HT1080 (cell line): ENCODE measurements at places on chromosomes 12 and 14. TPM values are rescaled to one million over a fixed set of nuclear protein-coding genes. Genes with fewer than 3 reads are reported as not detected.

Gene KRT77
- total RNA-seq = not detected in 2 replicates

Gene LMNTD1
- total RNA-seq = not detected in 2 replicates

Gene MAP1LC3B2
- total RNA-seq = 0.53 TPM in 1 of 2 replicates, not detected in the other

GRCh38 chr14:68942296-68943035 lies 36.6 kb downstream of the ACTN1 start:
- DNase-seq = no peak

DNA sequence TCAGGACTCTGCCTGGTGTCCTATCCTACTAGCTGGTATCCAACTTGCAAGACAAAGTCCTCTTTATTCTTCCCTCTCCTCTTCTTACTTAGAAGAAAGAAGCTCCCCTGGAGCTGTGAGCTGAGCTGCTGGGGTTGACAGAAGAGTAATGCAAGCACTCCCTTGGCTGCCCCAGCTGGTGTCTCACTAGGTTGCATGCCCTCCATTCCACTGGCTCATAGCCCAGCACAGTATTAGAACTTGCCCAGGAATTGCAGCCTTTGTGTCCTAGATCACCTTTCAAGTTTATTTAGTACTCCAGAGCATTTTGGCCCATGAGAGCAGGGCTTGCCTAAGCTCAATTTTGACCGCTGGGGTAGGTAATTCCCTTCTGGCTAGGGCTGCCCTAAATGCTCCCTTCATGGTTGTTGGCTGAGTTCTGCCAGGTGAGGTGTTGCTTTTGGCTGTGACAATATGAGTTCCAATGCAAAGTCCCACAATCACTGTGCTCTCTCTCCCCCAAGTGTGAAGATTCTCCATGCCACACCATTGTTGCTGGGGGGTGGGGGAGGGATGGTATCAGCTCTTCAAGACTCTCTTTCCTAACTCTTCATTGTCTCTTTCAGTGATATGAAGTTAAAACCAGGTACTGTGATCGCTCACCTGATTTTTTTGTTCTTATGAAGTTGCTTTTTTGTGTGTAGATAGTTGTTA lies 317.4 kb upstream of the DDHD1 start:
- DNase-seq = no peak

DNA sequence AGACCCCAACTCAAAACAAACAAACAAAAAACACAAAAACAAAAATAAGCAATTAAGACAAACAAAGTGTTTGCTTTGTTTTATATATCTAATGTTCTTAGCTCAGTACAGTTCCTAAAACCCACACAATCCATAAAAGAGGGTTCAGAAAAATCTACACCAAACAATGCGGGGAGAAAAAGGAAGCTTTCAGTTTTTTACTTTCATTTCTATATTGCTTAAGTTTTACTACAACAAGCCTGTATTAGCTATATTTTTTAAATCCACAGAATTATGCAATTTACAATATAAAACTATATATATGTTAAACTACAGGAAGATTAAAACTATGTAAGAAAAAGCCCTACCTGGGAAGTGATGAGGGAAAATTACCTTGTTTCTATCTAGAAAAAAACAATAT lies 41.4 kb downstream of the CLIP1 start:
- no peak for DNase-seq

DNA sequence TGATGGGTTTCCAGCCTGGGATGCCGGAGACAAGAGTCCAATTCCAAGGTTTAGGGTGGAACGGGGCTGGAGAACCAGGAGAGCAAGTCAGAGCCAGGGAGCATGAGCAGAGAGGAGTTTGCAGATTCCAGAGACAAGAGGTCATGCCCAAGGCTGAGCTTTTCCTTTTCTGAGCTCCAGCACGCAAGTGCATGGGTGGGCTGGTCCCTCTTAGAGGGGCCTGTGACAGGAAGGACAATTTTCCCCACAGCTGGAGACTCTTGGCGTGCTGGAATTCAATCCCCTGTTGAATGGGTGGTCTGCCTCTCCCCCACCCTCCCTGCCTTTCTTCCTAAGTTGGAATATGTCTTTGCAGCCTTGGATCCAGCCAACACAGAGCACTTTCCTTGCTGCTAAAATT lies 431.9 kb downstream of the BCL11B start:
- no peak for DNase-seq

DNA sequence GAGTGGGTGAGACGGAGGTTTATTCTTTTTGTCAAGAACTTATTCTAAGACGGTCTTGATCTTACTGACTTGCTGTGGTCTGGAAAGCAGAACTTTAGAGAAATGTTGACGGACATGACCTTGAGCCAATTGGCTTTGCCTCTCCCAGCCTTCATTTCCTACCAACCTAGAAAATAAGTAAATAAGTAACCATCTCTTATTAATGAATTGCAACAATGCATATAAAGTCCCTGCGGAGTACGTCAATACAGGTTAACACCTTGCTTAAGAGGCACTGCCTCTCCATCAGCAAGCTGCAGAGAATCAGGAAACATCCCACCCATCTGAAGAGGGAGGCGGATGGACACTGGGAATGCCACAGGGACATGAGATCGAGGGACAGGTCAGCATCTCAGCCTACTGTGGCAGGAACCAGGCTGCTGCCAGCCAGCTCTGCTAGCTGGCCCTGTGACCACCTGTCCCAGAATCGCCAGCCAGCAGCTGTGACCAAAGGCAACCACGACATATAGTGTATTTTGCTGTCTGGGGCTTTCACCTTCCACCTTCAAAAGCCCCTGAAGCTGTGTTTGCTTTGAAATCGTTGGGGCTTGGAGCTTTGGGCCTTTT lies 208.3 kb downstream of the BCL11B start:
- DNase-seq = no peak

- DNase-seq = peak; percentile 79
Observed at GRCh38 chr12:38921025-38921677, 15.8 kb upstream of the CPNE8 start.
